Activated CD8-positive, alpha-beta T cell treated with anti-CD3 and anti-CD28 coated beads for 36 hours (primary cell): ENCODE measurements at places on chromosomes 2 and 18. TPM values are rescaled to one million over a fixed set of nuclear protein-coding genes. Genes with fewer than 3 reads are reported as not detected.

Gene TRIM43
- total RNA-seq, result not detected

Gene DYNAP
- total RNA-seq, result not detected

Gene RGPD4
- total RNA-seq, result 0.07 TPM

Gene NOL4
- not detected for total RNA-seq

Gene IKZF2
- total RNA-seq, result 28.7 TPM

Gene CCDC74B
- 3.5 TPM for total RNA-seq

Gene C2orf80
- total RNA-seq, result not detected

Gene DNAJC27
- 5.2 TPM for total RNA-seq

Gene GPR39
- not detected for total RNA-seq

Gene SF3B1
- total RNA-seq, result 253 TPM

GRCh38 chr2:147925886-147926285 lies 81.1 kb downstream of the ACVR2A start:
- no peak for DNase-seq

GRCh38 chr18:57801761-57802212 lies 1.3 kb downstream of the ATP8B1 start:
- DNase-seq, result peak; percentile 37

- DNase-seq, result no peak
These were observed 39.5 kb downstream of the TMEM247 start for GRCh38 chr2:46518861-46519260.

- DNase-seq, result no peak
These were observed 25.3 kb downstream of the CROCC2 start for GRCh38 chr2:240931319-240931949.

- DNase-seq, result no peak
These were observed 608 bp upstream of the VPS4B start for GRCh38 chr18:63422864-63423304.

GRCh38 chr2:8636721-8637636 lies 44.9 kb upstream of the ID2 start:
- no peak for DNase-seq

DNA sequence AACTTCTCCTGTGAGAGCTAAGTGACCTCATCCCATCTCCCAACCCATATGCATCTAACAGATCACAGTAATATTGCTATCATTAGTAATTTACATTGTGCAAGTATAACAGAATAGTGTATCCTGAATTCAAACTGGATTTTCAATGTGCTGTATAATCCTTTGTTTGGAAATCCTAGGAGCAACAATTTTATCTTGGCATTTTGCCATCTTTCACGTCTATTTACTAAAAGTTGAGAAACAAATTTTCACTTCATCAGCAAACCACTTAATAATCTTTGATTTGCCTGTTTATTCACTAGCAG lies 3.8 kb downstream of the HNRNPLL start:
- DNase-seq, result no peak

DNA sequence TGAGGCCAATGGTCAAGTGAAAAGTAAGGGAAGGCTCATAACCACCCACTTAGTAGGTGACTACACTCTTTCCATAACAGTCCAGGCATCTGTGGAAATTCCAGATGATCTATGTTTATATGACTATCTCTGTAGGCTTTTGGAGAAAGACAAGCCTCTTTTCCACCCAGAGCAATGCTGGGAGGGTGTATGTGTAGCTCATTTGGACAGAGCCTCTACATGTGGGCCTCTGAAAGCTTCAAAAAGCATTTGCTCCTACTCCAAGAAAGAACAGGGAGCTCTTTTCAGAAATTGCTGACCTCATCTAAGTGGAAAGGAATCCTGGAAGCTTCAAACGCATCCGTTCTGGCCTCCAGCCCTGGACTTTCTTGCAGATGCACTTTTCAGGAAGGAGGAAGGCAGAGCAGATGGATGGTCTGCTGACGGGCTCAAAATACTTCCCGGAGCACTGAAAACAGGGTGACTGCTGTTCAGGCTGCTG lies 308.7 kb downstream of the LRATD1 start:
- no peak for DNase-seq

- no peak for DNase-seq
These were observed 49.9 kb upstream of the TMEM18 start for GRCh38 chr2:727071-727470.

- no peak for DNase-seq
These were observed 6.1 kb downstream of the ARHGEF4 start for GRCh38 chr2:130842770-130843169.

DNA sequence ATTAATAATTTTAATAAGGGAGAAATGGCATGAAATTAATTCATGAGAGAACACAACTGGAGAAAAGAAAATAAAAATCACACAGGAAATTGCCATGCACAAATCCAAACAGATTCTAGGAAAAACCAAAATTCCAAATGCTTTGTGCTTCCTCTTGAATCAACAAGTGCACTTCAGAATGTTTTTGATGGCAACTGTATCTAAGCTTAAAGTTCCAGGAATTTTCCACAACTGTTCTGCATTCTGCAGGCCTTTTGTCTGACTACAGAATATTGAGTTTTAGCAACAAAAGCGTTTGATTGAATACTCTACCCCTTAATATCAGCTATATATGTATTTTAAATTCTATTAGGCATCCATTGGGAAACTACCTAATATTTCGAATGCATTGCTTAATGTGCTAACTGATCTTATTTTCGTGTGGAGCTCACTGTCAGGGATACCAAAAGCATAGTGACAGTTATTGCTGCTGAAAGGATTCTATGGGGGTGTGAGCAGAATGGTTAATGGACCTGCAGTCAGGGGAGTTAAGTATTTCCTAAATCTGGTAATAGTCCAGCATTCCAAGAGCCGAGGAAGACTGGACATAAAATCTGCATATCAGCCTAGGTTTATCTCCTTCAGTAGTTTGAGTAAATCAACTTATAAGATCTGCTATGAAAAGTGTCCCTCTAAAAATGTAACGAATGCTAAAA lies 482.7 kb upstream of the POU3F3 start:
- DNase-seq, result no peak

DNA sequence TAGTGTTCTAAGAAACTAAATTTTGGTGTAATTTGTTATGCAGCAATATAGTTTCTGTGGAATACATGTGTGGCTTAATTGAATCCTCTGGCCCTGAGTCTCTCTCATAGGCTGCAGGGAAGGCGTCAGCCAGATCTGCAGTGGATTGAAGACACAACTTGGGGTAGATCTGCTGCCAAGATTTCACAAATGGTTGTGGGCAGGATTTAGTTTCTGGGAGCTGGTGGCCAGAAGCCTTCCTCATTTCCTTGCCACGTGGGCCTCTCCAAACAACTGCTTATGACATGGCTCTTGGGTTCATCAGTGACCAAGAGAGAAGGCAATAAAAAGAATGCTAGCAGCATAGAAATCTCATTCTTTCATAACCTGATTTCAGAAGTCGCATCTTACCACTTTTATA lies 28.2 kb downstream of the CCDC102B start:
- no peak for DNase-seq

GRCh38 chr2:25489631-25490030 lies 147.9 kb upstream of the DNMT3A start:
- DNase-seq, result no peak

DNA sequence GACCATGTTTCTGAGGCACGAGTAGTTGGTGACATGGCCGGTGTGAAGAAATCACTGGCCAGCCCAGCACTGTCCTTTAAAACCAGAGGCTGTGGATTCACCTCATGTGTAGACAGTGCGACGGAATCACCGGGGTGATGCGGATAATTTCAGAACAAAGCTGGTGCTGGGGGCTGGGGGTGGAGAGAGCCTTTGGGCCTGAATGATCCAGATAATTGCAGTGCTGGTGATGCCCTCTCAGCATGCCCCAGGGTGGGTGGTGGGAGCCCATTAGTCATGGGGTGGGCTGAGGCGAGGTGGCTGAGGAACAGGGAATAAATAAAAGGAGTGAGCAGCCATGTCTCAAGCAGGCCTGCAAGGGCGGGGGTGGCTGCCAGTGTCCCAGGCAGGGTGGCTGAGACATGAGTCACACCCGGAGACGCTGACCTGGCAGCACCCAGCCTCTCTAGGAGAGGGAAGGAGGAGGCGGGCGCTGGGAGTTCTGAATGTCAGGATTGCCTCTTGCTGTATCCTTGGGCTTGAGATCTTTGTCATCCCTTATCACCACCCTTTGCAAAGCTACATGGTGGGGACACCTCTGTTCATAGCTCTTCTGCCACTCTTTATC lies 151.1 kb upstream of the MSH6 start:
- DNase-seq, result no peak

GRCh38 chr2:47803363-47803762 lies 20.4 kb downstream of the MSH6 start:
- no peak for DNase-seq

DNA sequence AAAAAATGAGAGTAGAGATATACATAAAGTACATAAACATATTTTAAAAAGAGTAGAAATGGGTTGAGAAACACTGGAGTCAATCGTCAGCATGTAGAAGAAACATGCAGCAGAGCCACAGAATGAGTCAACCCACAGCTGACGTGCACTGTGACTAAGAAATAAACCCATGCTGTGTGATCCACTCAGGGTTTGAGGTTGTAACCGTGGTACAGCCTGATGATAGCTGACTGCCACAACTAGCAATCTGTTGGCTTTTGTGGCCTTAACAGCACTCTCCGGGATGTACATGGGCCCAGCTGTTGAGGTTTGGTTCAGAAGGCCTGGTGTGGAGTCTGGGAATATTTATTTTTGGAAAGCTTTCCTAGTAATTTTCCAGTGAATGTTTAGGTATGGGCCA lies 554.4 kb upstream of the MEX3C start:
- no peak for DNase-seq

DNA sequence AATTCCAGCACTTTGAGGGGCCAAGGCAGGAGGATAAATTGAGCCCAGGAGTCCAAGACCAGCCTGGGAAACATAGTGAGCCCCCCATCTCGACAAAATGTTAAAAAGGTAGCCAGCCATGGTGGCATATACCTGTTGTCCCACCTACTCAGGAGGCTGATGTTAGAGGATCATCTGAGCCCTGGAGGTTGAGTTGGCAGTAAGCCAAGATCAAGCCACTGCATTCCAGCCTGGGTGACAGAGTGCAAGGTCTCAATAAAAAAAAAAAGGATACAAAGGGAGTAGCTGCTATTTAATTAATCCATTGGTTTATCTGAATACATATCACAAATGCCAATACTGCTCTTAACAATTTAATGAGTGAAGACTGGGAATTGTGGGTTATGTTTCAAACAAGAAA lies 327.8 kb downstream of the CPS1 start:
- DNase-seq, result no peak

DNA sequence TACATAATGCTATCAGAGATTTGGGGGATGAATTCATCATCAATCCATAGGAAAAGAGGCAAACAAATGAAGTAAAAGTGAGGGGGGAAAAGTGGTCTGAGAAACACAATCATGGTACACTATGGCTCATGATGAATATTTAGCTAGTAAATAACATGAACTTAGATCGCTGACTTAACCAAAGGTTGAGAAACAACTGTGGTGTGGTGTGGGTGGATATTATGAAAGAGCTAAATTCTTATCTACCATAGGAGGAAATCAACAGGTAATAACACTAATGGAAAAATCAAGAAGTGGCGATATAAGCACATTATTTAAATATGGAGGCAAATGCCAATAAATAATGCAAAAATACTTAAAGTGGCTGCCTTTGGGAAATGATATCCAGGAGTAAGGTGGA lies 12.2 kb upstream of the TPRKB start:
- DNase-seq, result no peak

DNA sequence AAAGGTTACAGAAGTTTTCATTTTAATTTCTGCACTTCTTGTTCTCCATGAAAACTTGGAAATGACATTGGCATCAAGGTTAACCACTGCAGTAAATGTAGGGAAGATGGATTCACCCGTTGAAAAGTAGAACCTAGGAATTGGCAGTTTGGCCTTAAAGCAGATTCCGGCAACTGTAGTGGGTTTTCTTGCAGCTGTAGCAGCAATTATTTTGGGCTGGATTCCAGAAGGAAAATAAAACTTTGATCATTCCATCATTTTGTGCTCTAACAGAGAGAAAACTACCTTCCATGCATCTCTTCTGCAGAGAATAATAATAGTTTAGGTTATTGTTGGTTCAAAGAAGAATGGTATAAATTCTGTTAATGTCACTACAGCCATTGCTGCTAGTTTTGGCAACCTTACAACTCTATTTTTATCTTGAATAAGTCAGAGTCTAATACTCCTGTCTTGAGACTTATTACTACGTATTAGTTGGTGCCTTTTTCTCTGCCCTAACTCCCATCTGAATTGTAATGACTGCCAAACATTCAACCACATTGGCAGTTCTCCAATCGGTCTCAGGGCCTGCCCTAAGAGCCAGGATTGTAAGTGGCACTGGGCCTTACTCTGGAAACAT lies 178.1 kb upstream of the PIEZO2 start:
- DNase-seq, result no peak

- no peak for DNase-seq
These were observed 109.6 kb downstream of the TRABD2A start for GRCh38 chr2:84771251-84771650.

DNA sequence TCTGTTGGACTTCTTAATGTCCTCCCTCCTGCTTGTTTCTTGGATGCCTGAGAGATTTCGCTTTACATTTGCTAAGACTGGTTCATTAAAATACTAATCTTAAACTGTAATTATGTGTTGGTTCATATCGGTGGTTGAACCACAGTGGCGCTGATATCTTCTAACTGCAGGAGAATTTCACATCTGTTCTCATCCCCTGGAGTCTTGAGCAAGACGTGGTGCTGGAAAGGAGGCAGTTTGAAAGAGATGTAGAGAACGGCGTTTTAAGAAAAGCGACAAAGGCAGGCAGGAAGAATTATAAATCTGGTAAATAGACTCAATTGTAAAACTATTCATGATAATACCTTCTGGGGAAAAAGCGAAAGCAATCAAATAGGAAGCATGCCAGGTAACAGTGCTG lies 79.5 kb downstream of the NXPH2 start:
- DNase-seq, result no peak

DNA sequence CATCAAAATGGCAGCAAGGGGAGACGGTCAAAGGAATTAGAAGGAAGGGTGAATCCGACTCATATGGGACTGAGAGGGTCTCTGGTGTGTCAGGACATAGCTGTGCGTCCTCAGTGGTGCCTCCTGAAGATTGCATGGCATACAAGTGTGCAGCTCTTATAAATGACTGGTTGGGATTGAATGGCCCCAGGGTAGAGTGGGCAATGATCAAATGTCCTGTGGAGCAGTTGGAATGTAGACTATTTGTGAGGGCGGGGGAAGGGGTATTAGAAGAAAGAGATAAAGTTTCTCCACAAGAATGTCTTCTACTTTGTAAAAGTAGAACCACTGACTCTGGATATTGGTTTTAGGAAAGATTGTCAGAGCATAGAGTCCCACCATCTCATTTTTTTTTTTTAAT lies 24.6 kb downstream of the CTLA4 start:
- no peak for DNase-seq

DNA sequence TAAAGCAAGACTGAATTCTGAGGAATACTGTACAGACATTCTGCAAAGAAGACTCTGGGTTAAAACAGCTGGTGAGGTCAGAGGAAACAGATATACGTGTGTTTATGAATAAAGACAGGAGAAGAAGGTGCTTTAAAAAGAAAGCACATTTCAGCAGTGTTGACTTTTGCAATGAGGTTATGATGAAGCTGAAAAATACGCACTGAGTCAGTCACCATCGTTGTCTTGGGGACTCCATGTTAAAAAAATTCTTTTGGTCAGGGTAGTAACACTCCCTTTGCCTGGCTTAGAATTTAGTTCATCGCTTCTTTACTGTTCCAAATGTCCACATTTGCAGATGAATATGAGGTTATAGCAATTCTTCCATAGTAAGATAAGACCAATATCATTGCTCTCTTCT lies 1049.0 kb downstream of the TSN start:
- no peak for DNase-seq

- DNase-seq, result no peak
These were observed 571.5 kb downstream of the SLC4A3 start for GRCh38 chr2:220198896-220199295.
